GOT3 (cell line): ENCODE measurements at places on chromosomes 12 and 14.

- no peak for DNase-seq
Measured at GRCh38 chr14:105989566-105990302, 463.4 kb downstream of the TMEM121 start.

- no peak for DNase-seq
Measured at GRCh38 chr12:123900871-123901376, 71.7 kb downstream of the CCDC92 start.

GRCh38 chr12:118344829-118345228 lies 27.9 kb downstream of the TAOK3 start:
- no peak for DNase-seq

- no peak for DNase-seq
Measured at GRCh38 chr12:31702047-31702446, 26.8 kb downstream of the AMN1 start.

DNA sequence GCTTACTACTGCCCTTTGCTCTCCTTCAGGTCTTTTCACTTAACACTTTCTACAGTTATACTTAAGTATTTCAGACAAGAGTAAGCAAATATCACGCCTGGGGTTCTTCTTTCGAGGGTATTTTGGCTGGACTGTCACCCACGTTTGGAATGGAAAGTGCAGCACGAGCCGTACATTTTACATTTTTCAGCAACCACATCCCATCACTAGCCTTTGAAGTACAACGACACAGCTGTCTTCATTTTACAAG lies 349 bp upstream of the FAM177A1 start:
- DNase-seq: no peak

- no peak for DNase-seq
Measured at GRCh38 chr14:102487204-102487577, 22.4 kb downstream of the ANKRD9 start.

DNA sequence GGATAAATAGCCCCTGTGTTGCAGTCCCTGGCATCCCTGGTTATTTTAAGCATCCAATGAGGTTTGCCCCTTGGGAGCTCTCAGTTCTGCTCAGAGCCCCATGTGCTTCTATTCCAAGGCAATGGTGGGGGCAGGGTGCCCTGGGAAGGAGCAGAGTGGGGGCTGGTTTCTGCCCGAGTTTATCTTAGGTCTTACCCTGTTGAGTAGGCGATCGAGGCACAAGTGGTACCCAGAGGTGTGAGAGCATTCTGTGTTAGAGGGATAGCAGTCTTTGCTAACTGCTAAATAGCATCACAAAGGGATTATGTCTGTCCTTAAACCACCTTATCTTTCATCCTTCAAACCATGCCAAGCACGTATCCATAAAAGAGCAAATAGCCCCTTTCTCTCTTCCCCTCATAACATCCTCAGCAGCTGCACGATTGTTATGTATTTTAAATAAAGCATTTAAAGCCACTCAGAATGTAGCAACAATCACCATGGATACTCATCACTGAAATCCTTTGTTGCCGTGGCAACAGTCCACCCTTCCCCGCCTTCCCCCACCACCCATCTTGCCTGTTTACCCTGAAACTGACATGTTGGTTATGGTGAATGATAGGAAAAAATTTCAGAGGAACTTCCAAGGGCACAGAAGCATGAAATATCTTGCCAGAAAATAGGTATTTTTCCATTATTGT lies 139.3 kb downstream of the PTPN11 start:
- DNase-seq: no peak

DNA sequence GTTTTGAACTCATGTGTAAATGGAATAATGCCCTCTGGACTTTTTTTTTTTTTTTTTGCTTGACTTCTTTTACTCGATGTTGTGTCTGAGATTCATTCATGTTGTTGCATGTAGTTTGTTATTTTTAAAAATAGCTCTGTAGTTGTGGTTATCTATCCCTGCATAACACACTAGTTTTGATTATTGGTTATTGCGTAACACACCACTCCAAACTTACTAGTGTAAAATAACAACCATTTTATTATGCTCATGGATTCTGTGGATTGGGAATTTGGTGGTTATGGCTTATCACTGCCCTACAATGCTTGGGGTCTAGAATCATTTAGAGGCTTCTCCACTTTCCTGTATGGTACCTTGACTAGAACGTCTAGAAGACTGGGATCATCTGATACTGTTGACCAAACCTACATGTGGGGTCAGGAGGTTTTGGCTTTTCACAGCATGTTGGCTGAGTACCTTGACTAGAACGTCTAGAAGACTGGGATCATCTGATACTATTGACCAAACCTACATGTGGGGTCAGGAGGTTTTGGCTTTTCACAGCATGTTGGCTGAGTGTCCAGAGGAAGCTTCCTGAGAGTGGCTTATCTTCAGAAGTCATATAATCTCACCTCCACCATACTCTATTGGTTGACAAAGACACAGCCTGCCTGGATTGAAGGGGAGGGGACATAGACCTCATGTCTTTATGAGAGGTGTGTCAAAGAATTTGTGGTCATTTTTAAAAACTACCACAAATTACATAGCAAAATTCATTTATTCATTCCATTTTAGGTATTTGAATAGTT lies 11.6 kb downstream of the VRK1 start:
- DNase-seq: no peak

- no peak for DNase-seq
Measured at GRCh38 chr12:25194722-25195055, 271 bp downstream of the DNAI7 start.

DNA sequence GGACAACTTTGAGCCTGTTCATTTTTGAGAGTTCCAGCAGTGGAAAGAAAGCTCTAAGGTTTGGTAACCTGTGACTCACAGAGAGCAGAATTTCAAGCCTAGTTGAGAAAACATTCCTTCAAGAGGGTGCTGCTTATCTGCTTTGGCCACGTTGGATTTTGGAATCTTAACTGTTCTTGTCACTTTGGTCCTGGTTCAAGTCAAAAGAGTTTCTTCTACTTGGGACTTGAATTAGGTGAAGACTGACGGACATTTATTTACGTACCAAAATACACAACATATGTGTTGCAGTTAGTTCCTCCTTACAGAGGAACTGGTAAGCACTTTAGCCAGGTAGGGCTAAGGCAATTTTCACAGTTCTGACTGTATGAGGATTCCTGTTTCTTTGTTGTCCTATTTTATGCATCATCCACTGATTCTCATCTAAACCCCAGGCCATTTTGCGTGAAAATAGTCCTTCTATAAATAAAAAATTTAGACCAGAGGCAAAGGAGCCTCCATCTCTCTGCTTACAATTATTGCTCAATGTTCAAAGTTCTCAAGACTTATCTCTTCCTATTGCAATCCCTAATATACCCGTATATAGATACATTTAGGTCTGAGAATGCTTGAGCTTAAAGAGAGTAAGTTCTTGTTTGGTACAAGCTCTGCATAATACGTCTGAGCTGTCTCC lies 580.9 kb downstream of the DIO2 start:
- DNase-seq: no peak

- DNase-seq: no peak
Measured at GRCh38 chr12:93572712-93573551, 457 bp downstream of the SOCS2 start.

- no peak for DNase-seq
Measured at GRCh38 chr12:89059056-89059455, 293.2 kb downstream of the DUSP6 start.

DNA sequence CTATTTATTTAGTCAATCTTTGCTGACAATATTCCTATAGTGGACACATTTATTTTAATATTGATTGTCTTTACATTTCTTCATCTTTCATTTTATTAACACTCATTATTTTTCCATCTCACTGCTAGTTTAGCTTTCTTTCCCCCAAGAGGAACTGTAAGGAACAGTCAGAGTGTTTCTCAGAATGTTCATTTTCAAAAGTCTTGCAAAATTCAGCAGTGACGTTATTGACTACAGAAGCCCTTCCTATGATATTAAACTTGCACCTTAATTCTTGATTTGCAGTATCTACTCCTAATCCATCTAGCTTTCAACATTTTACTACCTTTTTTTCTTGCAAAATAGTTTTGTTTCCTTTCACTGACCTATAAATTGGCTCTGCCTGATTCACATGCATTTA lies 13.0 kb downstream of the CLEC2B start:
- DNase-seq: no peak

- no peak for DNase-seq
Measured at GRCh38 chr12:123269896-123270213, 1.8 kb downstream of the CDK2AP1 start.

DNA sequence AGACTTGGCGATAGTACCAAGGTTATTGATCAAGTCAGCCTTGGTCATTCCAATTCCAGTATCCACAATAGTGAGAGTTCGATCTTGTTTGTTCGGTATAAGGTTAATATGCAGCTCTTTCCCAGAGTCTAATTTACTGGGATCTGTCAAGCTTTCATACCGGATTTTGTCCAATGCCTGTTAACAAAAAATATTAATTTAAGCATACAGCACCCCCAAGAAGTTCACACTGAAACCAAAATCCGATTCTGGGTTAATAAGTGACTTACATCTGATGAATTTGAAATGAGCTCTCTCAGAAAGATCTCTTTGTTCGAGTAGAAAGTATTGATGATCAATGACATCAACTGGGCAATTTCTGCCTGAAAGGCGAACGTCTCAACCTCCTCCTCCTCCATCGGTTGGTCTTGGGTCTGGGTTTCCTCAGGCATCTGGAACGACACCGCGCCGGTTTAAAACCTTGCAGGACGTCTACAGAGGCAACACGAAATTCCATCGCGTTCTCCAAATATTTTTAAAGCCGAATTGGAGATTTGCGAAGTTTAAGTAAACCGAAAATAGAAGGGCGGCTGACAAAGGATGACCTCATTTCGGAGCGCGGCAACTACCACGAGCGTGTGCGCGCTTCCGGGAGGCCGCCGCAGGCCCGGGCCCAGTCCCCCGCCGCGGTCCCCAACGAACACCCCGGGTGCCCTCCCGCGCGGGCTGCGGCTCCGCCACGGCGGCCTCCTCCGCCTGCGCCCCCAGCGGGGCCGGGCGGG lies 716 bp downstream of the HSP90AA1 start:
- DNase-seq: no peak

- DNase-seq: no peak
Measured at GRCh38 chr14:22334275-22334577, 254.8 kb downstream of the DAD1 start.

DNA sequence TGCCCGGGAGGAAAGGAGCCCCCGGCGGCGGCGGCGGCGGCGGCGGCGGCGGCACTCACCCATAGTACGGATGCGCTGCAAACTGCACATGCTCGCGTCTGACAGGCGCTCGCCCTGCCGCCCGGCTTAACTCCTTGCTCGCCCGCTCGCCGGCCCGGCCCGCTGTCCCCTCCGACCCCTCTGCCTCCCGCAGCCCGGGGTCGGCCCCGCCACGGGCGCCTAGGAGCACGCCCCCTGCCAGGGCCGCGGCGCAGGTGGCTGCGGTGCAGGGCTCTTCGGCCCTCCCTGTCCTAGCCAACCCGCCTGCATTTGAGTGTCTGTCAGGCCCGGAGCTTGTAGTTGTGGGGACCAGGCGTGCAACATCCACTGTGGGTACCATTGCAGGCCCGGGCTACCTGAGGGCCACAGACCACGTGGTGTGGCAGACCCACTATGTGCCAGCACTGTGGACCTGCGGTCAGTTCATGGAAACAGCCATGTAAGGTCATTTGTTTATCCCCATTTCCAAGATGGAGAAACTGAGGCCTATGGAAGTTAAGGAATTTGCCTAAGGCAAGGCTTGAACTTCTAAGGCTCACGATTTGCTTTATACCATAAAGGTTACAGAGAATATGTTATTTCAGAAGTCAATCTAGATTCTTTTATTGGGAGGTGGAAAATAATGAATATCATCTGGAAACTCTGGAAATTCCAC lies 17.6 kb upstream of the PLEKHH1 start:
- DNase-seq: no peak

- no peak for DNase-seq
Measured at GRCh38 chr12:108633534-108634248, at the start of gene SELPLG. Gene SELPLG, minus strand, starts transcription at chr12:108633894. Its CDS starts 9,587 bp downstream, at chr12:108624307.

GRCh38 chr12:107396991-107397390 lies 288.6 kb upstream of the PWP1 start:
- DNase-seq: no peak

DNA sequence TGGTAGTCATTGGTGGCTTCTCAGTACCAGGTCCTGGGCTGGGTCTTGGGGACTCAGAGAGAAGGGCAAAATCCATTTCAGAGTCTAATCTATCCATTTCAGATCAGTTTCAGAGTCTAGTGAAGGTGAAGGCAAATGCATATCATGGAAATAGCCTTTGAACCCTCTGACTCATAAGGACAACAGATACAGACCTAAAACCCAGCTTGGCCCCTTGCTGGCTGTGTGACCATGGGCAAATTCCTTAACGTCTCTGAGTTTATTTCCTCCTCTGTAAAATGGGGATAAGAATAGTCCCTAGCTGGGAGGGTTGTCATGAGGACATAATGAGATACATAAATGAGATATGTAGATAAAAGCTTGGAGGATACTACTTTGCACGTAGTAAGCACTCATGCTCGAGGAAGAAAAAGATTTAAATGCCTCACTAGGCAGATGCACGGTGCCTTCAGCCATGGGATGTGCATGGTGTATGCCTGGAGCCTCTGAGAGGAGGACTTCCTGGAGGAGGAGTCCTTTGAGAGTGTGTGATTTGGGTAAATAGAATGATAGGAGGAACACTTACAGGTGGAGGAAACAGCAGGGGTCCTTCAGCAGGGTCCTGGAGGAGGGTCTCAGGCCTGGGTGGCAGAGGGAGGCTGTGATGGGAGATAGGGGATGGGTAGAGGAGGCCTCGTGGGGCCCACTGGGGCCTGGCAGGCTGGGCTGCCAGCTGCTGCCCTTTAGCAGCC lies 8.0 kb downstream of the DTX1 start:
- DNase-seq: no peak

GRCh38 chr12:9367201-9367600 lies 159.0 kb upstream of the PZP start:
- DNase-seq: no peak

DNA sequence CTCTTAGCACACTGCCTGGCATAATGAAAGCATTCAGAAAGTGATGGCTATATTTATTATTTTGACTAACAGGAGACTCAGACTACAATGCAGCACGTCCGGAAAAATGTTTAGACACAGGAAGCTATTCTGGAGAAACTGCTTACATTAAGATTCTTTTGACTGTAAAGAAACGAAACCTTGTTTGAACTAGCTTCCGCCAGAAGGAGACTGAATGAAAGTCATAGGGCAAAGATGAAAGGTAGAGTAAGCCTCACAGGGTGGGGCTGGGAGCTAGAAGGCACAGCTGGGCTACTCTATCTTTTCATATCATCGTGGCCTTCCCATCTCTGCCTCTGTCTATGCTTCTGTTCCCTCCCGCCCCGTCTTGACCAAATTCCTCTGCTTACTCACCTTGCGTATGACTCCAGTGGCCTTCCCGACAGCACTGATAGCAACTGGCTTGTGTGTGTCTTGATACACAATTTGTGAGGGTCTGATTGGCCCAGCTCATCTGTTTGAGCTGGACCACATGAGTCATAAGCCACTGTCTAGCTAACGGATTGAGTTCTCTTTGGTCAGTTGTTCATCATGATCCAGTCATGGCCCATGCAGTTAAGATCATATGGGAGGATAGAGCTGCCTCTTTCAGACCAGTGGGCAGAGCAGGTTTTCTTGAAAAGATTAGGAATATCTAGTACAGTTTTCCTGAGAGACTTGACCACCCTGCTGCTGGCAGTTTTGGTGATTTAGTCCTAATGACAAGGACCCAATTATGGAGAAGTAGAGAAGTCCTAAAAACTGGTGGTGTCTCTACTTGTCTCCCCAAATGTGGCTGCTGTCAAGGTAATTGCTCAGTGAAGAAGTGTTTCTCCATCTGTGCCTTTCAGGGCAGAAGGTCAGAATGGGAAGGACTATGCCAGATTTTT lies 151.5 kb upstream of the SLC38A2 start:
- DNase-seq: no peak
